ENCODE measurements at places on chromosomes 11 and 22.

DNA sequence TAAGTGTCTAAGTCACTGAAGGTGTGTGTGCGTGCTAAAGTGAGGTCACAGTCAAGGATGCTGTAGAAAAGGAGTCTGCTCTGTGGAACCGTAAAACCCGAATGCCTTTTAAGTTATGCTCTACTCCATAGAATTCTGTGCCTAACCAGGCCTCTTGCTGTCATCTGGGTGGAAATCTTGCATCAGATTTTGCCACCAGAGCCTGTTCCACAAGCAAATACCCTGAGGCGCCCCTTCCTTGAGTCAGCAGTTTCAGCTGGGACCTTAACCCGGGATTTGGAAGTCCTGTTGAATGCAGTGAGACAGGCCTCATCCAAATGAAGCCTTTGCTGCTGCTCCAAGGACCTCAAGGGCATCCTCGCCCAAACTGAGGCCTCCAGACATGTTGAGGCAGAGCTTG is 109.8 kb downstream of the WNT11 start:
- no peak for DNase-seq

GRCh38 chr11:12824281-12825041 is 150.2 kb downstream of the TEAD1 start:
- no peak for DNase-seq

GRCh38 chr11:121887569-121887968 is 228.4 kb downstream of the BLID start:
- no peak for DNase-seq

DNA sequence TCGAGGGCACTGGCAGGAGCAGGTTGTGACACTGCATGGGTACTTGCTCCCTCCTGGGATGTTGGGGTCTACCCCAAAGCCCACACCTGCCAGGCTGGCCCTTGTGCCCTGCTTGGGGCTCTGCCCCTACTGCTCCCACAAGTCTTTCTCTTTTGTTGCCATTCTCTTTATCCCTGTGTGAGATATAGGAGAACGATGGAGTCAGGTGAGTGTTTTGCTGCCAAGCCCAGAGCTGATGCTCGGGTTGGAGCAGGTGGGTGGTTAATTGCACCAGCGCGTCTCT is 292.6 kb downstream of the TBC1D22A start:
- no peak for DNase-seq

DNA sequence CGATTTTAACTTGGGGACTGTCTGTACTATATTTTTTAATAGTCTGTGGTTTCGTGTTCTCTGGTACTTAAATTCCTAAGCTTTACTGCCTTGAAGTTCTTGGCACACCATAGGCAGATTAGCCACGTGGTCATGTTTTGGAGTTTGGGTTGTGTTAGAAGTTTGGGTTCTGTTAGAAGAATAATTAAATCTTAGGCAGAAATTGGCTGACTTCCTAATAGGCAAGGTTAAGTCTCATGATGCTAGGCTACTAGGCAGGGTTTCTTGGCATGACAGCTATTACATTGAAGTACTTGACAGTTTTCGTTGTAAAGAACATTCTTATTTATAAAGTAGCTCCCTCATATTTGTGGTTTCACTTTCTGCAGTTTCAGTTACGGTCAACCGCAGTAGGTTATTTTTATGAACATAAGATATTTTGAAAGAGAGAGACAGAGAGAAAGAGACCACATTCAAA is 30.0 kb upstream of the MMP7 start:
- no peak for DNase-seq

DNA sequence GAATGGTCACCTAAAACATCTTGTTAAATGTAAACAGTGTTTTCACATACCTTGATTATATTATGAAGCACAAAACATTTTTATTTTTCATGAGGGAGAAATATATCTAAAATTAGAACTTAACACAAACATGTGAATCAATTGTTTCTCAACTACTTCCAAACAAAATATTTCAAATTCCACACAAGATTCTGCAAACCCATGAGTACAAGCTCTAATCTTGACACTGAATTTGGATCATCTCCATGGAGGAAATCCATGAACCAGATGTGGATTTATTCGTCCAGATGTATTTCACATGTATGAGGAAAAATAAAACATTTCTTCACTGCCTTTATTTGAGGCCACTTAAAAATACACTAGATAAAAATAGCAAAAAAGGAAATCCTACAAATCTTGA is 184.2 kb downstream of the SBF2 start:
- DNase-seq = no peak

DNA sequence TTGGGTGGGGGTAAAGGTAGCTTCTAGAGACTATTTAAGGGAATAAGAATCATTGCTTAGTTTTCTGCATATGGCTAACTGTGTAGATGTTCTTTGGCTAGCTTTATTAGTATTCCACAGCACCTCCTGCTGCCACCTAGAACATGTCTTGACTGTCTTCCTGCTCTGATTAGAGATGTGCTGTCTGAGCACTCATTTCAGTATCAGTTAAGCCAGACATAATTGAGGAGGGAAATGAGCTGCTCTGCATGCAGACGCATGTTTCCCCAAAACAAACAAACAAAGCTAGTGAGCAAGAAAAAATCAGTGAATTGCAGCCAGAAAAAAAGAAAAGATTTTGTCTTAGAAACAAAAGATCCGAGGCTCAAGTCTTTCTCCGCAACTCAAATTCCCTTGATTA is 402.2 kb downstream of the AASDHPPT start:
- DNase-seq = no peak

GRCh38 chr11:1487851-1488574 is 1.4 kb upstream of the MOB2 start:
- DNase-seq = no peak

DNA sequence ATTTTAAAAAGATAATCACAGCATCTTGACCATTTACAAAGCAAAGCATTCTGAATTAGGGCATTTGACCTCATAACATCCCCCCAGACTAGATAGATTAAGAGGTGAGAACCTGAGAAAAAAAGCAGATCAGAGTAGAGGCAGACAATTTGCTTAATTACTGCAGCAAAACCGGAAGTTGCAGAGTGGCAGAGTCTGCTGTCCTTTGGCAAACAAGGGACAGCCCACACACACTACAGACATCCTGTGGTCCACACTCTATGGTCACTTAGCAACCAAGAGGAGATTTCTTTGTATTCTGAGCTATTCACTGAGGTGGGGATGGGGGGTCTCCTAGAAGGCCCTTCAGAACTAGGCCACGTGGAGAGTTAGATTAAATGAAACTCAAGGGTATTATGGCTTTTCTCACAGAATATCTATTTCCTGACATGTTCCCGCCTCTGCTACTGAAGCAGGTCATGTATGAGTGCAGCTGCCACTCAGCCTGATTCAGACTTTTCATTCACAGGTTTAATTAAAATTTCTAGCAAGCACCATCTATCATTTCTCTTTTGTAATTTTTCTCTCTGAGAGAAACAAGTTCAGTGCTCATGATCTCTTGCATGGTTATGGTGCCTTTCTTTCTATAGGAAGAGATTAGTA is 48.5 kb downstream of the SVIP start:
- no peak for DNase-seq

GRCh38 chr22:37228106-37229011 is 15.7 kb downstream of the RAC2 start:
- no peak for DNase-seq

DNA sequence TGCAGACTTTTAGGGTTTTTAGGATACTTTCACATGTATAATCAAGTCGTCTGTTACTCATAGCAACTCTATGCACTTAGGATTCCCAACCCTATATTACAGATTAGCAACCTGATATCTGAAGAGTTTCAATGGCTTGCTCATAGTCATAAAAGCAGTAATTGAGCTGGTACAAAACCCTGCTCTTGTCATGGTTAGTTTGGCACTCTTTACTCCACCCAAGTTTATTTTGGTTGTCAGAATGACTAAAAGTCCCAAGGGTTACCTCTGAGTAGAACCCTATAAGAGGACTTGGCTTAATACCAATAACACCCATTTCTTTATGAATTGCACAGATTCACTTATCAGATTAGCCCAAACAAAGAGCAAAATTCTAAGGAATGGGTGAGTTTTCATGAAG is 550.6 kb downstream of the SOX6 start:
- no peak for DNase-seq

- DNase-seq = no peak
These were observed 20.1 kb upstream of the MRGPRX2 start for GRCh38 chr11:19080579-19080993.

All from kidney capillary endothelial cell (primary cell).